ENCODE measurements at places on chromosomes 13 and 19.

DNA sequence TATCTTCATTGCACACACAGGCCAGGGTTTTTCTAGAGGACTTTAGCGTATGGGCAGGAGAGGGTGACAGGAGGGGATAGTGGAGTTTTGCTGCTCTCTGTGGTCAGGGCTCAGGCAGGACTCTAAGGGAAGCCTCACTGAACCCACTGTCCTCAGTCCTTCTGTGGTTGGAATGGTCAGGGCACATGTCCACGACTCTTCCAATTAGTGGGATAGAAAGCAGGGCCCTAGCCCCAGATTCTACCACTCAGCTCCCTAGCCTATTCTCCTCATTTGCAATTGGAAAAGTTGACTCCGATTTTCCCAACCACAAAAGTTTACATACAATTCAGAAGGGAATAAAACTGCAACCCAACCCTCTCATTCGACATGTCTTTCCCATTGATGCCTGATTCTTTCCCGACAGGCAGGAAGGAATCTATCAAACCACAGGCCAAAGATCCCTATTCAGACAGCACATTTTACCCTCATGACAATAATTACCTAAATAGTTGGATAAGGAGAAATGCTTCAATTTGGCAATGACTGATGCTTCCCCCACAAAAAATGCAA lies 38.2 kb downstream of the TGDS start:
- DNase-seq = no peak

DNA sequence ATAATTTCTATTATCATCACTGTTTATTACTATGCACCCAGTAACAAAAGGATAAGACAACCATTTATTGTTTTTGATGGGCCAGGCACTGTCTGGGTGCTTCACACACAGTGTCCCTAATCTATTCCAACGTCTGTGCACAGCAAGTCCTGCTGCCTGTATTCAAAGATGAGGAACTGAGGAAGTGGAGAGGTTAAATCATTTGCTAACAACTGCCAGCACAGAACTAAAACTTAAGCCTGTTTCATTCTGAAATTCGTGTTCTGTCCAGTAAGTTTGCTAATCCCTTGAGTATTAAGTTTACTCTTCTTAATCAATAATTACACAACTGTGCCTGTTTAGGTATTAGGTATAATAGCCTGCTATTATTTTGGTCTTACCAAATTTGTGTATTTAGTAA lies 41.9 kb downstream of the TEX26 start:
- no peak for DNase-seq

- no peak for DNase-seq
These were observed 148.7 kb downstream of the FOXO1 start for GRCh38 chr13:40517486-40518480.

DNA sequence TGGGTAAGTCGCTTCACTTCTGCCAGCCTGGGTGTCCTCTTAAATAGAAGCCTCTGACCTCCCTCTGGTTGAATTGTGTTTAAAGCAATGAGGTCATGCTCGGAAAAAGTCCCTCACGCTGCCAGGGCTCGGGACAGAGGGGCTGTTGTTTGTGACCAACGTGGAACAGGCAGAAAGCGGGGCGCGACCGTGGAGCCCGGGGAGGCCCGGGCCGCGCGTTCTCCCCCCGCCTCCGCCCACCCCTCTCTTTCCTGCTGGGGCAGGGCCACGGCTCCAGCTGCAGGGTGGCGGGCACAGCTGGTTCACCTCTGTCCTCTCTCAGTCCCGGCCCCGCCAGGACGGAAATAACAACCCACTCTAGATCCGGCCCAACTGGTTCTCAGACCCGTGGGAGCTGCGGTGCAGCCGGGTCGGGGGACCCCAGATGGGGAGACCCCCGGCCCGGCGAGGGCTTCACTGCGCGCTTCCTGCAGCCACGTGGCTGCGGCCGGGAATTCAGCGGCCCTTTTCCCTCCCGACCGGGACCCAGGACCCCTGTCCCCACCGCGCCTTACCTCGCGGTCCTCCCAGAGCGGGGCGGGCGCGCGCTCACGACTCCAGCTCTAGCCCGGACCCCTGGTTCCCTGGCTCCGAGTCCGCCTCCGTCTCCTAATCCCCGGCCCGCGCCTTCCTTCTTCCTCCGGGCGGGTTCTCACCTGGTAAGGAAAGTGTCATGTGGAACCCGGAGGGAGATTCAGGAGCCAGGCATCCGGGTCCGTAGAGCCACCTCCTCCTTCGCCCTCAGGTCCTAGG lies 1.9 kb downstream of the CDC42EP5 start:
- no peak for DNase-seq

Data from uterus (tissue), 4 donors.